ENCODE measurements at places on chromosomes 11 and 22.

- peak; percentile 91 for DNase-seq
Measured at GRCh38 chr11:119403021-119403420, 20.0 kb downstream of the THY1 start.

- no peak for DNase-seq
Measured at GRCh38 chr22:49751318-49751965, 76.2 kb downstream of the BRD1 start.

DNA sequence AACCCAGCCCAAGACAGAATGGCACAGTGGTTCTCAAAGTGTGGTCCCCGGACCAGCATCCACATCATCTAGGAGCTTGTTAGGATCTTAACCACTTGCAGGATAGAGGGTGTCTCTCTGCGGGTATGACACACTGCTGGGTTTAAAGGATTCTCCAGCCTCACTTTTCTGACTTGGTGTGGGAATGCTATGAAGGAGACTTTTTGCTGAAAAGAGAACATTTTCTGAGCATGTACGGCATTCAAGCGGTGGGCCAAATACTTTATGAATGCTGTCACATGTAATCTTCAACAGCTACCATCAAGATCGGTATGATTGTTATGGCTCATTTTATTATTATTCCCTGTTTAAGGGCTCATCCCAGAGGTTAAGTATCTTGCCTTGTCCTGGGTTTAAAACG lies 1.8 kb upstream of the CD82 start:
- peak; percentile 81 for DNase-seq

DNA sequence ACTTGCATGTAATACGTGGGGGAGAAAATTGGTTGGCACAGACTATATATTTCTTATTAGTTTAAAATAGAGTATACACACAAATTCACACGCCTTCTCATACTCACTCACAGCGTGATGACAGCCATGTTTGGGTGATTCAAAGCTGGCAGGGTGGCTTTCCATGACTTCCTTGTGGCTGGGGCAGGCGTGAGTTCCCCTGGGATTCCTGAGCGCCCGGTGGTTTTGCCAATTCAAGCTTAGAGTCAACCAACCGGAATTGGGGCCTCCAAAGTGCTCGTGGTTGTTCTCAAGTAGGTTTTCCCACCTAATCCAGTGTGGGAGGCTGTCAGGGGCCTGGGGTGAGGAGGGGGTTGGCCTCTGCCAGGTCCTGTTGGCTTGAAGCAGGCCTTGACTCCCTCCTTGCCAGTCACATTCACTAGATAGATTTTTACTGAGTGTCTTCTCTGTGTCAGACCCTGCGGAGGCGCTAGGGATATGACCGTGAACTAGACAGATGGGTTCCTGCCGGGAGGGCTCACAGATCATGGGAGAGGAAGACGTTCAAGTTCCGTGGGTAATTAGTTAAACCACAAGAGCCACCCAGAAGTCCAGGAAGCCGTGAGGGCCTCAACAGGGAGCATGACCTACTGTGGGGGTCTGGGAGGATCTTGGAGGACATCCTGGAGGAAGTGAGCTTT lies 11.5 kb downstream of the PKNOX2 start:
- DNase-seq: no peak

DNA sequence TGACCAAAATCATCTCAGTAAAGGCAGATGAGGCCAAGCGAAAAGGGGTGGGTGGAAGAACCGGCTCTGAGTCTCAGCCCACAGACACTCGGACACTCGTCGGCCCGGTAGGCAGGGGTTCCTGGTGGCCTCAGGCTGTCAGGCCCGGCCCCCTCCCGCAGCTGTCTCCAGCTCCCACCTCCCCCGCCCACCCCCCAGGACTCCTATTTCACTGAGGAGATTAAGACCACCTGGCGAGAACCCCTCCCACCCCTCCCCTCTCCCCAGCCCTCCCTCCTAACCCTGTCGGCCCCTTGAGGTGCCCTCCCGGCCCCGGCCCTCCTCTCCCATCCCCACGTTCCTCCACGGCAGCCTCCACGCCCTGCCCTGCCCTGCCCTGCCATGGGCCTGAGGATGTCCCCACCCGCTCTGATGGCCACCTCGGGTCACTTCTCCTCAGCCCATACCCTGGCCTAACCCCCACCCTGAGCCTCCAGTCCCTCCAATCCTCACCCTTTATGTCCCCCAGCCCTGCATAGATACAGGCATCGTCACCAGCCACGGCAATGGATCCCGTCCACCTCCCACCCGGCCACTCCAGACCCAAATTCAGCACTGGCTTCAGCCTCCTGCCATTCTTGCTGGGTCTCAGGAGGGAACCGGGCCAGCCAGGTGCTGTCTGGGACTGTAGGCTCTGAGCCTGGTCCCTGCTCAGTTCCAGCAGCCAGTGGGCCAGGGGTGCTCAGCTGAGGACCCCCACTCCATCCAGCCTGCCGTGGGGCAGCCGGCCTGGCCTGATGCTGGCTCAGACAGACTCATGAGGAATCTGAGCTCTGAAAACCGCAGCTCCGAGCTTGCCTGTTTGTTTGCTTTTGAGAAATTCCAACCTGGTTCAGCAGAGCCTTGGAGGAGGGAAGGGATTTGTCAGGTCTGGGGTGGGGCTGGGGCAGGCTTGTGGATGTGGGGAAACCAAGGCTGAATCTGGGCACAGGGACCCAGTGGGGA lies 9.8 kb upstream of the TBX1 start:
- DNase-seq: peak; percentile 30

DNA sequence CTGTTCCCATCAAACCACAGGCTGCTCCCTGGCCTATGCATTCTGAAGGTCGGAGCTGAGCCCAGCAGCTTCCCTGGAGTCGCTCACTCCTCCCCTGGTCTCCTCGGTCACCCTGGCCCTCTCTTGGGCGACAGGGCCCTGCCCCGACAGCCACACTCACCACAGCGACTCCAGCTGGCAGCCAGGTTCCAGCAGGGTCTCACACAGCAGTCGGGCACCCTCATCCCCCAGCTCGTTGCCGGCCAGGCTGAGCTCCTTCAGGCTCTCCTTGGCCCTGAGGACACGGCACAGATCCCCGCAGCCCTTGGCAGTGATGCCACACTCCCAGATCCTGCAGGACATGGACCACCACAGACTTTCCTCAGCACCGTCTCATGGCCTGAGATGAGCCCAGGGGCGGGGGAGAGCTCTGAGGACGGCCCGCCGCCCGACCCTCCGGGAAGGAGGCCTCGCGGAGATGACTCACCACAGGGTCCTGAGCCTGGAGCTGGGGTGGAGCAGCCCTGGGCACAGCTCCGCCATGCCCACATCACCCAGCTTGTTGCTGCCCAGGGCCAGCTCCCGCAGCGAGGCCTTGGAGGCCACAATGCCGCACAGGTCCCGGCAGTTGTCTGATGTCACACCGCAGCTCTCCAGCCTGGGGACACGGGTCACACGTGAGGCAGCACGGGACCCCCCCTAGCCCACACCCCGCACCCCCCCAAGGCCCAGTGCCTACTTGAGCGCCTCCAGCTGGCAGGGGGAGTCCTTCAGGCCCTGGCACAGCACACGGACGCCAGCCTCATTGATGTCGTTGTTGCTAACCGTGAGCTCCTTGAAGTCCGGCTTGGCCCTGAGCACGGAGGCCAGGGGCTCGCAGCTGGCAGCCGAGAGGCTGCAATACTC lies 8.5 kb downstream of the RNH1 start:
- no peak for DNase-seq

- no peak for DNase-seq
Measured at GRCh38 chr11:62592146-62592815, 958 bp upstream of the TUT1 start.

Data from AG10803 (cell line).